Activated CD8-positive, alpha-beta memory T cell treated with anti-CD3 and anti-CD28 coated beads, Interleukin-2, amount 10 ng/mL, durations not matched to agents 7 days and 5 days (primary cell): ENCODE measurements at places on chromosomes 6 and 20. TPM values are rescaled to one million over a fixed set of nuclear protein-coding genes. Genes with fewer than 3 reads are reported as not detected.

GRCh38 chr6:6217855-6218758 is 102.4 kb downstream of the F13A1 start:
- no peak overlapping the region for H3K27ac ChIP-seq
- no peaks in the 10 kb centered on the region for H3K36me3 ChIP-seq
- no peaks in the 10 kb centered on the region for H3K4me1 ChIP-seq
- H3K4me3 ChIP-seq: no peak overlapping the region
- no peak for DNase-seq

DNA sequence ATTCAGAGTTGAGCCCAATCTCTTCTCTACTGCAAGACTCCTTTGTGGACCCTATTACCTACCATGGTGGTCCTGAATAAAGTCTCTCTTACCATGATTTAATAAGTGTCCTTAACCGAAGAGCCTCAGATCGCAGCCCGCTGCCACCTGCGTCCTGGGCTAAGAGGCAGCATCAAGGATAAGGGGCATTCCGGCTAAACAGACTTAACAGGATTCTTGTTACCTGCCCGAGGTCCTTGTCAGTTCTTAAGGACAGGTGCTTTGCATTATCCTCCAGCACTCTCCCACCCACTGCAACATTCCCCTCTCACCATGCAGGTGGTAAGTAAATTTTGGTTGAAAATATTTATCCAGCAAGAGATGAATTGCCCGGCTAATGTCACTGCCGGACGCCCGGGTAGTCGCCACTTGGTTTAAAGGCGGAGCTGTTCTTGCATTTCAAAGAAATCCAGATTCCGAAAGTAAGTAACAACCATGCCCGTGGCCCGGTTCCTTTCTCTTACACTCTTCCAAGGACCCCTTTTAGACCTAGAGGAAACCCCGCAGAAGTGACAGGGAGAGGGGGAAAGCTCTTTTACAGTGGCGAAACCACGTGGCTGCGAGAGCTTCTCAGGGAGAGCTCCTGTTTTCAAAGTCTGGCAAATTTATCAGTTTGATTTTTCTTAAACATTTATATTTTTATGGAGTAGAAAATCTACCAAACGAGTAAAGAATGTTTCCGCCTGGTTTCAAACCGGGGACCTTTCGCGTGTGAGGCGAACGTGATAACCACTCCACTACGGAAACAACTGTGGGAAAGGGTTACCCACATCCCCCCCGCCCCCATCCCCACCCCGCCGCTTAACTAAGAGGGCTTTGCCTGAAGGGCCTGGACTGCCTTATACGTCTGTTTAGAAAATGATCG is 41.9 kb upstream of the PRSS16 start:
- peak overlapping the region; percentile 55 for H3K4me3 ChIP-seq
- peaks cover 11% of the 10 kb centered on the region for H3K36me3 ChIP-seq
- DNase-seq: peak; percentile 72

Gene ALDH5A1
- total RNA-seq: 3.7 TPM

GRCh38 chr20:35187584-35188190 is 15.8 kb downstream of the PROCR start:
- H3K27ac ChIP-seq: no peak overlapping the region
- H3K4me3 ChIP-seq: no peak overlapping the region
- no peak for DNase-seq

DNA sequence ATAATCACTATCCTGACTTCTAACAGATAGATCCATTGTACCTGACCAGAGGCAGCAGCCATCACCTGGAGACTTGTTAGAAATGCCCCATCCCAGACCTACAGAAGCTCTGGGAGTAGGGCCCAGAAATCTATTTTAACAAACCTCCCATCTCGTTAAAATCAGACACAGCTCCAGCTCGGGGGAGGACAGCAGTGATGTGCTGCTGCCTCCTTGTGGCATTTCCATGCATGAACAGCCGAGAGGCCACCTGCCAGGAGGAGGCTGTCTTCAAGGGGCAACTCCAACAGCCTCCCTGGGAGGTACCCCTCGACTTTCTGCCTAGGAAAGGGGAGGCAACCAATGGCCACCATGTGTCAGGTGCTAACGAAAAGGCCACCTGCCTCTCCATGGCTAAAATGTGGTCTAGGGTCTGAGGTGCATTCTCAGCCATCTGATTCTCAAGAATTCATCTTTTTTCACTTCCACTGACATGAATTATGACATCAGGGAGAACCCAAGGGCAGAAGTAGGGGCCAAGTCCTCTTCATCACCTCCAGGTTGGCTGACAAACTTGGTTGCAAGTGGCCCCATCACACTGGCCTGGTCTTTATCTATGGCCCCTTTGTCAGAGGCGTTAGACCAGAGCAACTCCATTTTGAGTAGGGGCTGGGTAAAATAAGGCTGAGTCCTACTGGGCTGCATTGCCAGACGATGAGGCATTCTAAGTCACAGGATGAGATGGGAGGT is 12.2 kb upstream of the KCNK15 start:
- no peak overlapping the region for H3K27ac ChIP-seq
- H3K36me3 ChIP-seq: peaks cover 9% of the 10 kb centered on the region
- DNase-seq: peak; percentile 73
- no peak overlapping the region for H3K4me3 ChIP-seq

- peaks cover 10% of the 10 kb centered on the region for H3K4me1 ChIP-seq
- H3K27ac ChIP-seq: no peak overlapping the region
- no peaks in the 10 kb centered on the region for H3K27me3 ChIP-seq
Measured at GRCh38 chr6:163667372-163668060, 253.0 kb downstream of the QKI start.

DNA sequence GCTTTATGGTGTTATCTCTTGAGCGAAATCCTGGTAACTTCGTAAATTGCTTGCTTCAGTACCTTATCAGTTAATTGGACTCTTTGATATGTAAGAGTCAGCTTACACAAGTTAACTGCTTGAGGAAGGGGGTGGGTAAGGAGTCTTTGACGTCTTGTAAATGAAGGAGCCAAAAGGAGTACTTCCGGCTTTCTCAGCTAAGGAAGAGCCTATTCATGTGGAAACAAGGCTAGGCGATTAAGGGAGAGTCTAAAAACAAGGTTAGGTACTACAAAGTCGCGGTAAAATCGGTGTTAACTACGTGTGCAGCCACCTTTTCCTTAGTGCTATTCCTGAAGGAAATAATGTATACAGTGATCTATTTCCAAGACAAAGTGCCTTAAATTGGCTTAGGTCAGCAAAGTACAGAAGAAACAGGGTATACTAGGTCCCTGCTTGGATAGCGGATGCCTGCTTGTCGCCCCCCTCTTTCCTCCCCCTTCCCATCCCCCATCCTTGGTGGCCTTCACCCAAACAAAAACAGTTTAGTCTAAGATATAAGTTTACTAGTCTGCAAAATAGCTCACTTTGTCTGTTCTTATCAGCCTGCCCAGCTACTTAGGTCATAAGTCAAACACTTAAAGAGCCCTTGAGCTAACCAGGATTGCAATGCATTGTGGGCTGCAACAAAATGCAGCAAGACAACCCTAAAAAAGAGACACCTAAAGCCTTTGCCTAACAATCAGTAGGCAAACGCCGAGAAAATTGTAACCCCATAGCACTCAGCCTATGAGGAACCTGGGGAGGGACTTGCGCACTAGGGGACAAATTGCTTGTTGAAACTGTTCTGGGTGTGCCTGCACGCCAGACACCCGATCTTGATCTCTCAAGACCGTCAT is 147.3 kb downstream of the TRIM27 start:
- no peak for DNase-seq
- no peak overlapping the region for H3K4me3 ChIP-seq
- no peaks in the 10 kb centered on the region for H3K4me1 ChIP-seq
- H3K36me3 ChIP-seq: peaks cover 14% of the 10 kb centered on the region
- H3K27ac ChIP-seq: no peak overlapping the region
- H3K27me3 ChIP-seq: peaks cover 93% of the 10 kb centered on the region

GRCh38 chr20:1125277-1125676 is 6.9 kb downstream of the PSMF1 start:
- H3K4me3 ChIP-seq: no peak overlapping the region
- peaks cover 46% of the 10 kb centered on the region for H3K4me1 ChIP-seq
- H3K36me3 ChIP-seq: peaks cover 63% of the 10 kb centered on the region
- H3K27ac ChIP-seq: no peak overlapping the region
- no peak for DNase-seq

Gene MAP7
- 0.29 TPM for total RNA-seq

DNA sequence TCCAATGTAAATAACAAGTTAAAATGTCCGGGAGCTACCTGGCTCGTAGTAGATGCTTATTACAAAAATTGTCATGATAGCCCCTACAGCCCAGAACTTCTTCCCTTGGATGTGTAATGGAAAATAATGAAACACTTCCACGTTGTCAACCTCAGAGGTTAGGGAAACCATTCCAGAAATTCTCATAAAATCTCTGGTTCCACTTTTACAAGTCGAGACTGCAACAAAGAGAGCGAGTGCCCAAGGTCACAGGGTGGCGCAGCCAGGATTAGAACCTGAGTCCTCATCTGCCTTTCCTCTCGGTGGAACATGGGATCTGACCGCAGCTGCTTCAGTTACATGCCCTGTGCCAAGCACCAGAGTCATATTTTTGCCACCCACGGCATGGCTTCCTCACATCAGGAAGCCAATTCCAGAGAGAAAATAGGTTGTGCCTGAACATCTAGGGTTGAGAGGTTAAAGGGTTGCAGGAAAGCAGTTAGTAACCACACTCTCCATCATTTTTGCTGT is 157.6 kb downstream of the SOBP start:
- H3K4me3 ChIP-seq: no peak overlapping the region
- peaks cover 4% of the 10 kb centered on the region for H3K4me1 ChIP-seq
- H3K27me3 ChIP-seq: peaks cover 15% of the 10 kb centered on the region
- peaks cover 2% of the 10 kb centered on the region for H3K36me3 ChIP-seq
- DNase-seq: no peak

- no peak for DNase-seq
- H3K36me3 ChIP-seq: no peaks in the 10 kb centered on the region
- no peak overlapping the region for H3K4me3 ChIP-seq
- H3K4me1 ChIP-seq: no peaks in the 10 kb centered on the region
Measured at GRCh38 chr20:47805951-47806350, 20.7 kb upstream of the SULF2 start.

Gene OR2H1
- not detected for total RNA-seq

DNA sequence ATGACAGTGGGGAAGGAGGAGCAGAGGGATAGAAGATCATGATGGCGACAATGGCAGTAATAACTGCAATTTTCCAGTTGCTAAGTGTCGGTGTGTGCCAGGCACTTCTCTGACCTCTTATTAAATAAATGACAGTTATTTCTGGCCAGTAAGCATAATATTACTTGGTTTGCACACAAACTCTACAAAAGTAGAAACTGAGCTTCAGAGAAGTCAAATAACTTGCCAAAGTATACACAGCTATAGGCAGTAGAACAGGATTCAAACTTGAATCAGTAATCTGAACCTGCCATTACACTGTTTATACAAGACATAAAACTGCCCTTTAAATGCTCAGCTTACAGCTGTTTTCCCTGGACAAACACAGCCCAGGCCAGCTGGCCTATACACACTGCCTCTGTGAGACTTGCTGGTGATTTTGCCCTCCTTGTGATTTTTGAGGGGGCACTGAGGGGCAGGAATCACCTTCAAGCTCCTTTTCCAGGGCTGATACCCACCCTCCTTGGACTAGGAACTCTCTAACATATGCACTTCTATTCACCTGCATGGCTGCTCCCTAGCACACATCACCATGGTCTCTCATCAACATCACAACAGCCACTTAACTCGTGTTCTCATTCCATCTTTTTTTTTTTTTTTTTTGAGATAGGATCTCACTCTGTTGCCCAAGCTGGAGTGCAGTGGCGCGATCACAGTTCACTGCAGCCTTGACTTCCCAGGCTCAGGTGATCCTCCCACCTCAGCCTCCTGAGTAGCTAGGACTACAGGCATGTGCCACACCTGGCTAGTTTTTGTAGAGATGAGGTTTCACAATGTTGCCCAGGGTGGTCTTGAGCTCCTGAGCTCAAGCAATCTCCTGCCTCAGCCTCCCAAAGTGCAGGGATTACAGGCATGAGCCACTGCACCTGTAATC is 63.6 kb downstream of the SLC23A2 start:
- H3K27me3 ChIP-seq: no peaks in the 10 kb centered on the region
- H3K4me1 ChIP-seq: peaks cover 5% of the 10 kb centered on the region
- H3K27ac ChIP-seq: no peak overlapping the region
- H3K4me3 ChIP-seq: no peak overlapping the region
- no peaks in the 10 kb centered on the region for H3K36me3 ChIP-seq

- no peaks in the 10 kb centered on the region for H3K27me3 ChIP-seq
- no peak overlapping the region for H3K27ac ChIP-seq
- peaks cover 24% of the 10 kb centered on the region for H3K36me3 ChIP-seq
Measured at GRCh38 chr6:69791065-69791471, 5.7 kb downstream of the LMBRD1 start.

Gene ENPP5
- total RNA-seq: 0.58 TPM

DNA sequence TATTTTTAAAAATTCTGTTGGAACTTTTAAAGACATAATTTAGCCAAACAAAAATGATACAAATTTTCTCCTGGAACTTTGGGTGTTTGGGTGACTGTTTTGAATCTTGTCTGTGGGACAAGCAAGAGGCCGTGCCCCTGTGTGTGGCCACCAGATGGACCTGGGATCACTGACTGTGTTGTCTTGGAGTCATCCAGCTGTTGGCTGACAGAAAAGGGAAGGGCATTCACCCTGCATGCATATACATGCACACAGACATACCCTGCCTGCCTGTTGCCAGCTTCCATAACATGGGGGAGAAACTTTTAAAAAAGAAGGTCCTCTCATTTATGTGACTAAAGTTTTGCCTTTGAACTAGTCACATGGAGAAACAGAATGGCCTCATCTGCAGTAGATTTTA is 72.7 kb downstream of the BLOC1S5 start:
- peaks cover 1% of the 10 kb centered on the region for H3K36me3 ChIP-seq
- H3K27ac ChIP-seq: no peak overlapping the region
- no peak for DNase-seq
- H3K4me3 ChIP-seq: no peak overlapping the region
- H3K27me3 ChIP-seq: no peaks in the 10 kb centered on the region

DNA sequence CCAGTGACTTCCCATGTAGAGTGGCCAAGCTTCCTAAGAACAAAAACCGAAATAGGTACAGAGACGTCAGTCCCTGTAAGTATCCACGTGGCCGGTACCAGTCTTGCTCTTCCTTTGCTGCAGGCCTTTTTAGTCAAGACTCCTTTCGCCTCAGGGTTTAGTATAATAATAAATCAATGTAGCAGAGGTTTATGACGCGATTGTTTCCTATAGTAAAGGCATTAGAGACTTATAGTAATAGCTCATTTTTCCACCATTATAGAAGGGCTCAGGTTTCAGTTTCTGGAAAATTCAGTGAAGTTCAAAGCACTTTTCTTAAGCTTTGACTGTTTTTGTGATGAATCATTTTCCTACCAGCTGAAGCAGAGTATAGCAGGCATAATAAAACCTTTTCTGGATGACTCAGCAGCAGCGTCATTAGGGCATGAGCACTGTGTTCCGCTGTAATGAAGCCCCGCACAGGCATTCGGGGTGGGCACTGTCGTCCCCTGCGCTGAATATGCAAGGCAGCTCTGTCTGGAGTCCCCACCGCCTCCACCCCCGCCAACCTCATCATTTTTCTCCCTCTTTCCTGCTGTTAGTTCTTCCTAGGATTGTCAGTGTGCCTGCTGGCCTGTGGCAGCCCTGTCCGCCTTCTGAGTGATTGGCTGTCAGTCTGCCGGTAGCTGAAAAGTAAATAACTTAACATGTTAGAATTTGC is 51.3 kb downstream of the PTPN1 start:
- DNase-seq: peak; percentile 77
- peak overlapping the region; percentile 47 for H3K4me3 ChIP-seq
- H3K27me3 ChIP-seq: no peaks in the 10 kb centered on the region
- H3K27ac ChIP-seq: peak overlapping the region; percentile 83
- peaks cover 58% of the 10 kb centered on the region for H3K4me1 ChIP-seq
- H3K36me3 ChIP-seq: peaks cover 52% of the 10 kb centered on the region
